H9 (cell line): ENCODE measurements at places on chromosomes 2 and 18. TPM values are rescaled to one million over a fixed set of nuclear protein-coding genes. Genes with fewer than 3 reads are reported as not detected.

DNA sequence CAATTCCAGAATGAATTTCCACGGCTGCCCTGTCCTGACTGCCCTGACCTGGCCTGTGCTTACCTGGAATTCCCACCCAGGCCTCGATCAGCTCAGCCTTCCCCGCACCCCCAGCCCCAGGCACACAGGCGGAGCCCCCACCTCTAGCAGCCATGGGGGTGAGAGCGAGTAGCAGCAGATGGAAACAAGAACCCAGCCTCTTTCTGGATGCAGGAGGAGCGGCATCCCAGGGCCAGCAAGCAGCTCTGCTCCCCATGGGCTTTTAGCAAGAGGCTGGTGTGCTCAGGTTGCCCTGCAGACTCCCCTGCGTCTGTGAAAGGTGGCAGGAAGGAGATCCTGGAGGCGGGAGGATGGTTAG lies 101.8 kb downstream of the TPO start:
- no peak overlapping the region for H3K4me3 ChIP-seq
- H3K4me1 ChIP-seq = no peaks in the 10 kb centered on the region
- no peak overlapping the region for H3K27ac ChIP-seq
- no peak for DNase-seq
- no peaks in the 10 kb centered on the region for H3K27me3 ChIP-seq

DNA sequence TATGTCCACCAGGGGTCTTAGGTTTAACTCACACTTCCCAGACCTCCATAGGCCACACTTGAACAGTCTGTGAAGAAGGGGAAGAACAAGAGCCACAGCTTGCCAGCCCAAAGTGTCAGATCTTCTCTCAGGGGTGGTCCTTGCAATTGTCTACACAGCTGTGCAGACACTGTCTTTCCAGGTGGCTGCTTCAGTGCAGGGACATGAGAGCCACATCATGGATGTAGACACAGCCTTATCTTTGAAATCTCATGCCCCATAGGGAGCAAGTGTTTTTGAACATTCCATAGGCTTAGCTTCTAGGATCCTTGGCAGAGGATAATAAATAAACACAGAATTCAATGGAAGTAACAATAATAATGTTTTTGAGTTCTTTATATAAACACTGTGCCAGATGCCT lies 6.7 kb downstream of the ZNF407 start:
- H3K36me3 ChIP-seq = no peaks in the 10 kb centered on the region
- H3K4me3 ChIP-seq = no peak overlapping the region
- H3K27me3 ChIP-seq = no peaks in the 10 kb centered on the region
- H3K27ac ChIP-seq = no peak overlapping the region
- no peak for DNase-seq

SERPINB5 gene
- total RNA-seq = 0.20 TPM in 1 of 2 replicates, not detected in the other

MAP2 gene
- 0.87 and 1.3 TPM in 2 replicates for total RNA-seq

GRCh38 chr18:41744421-41745030 lies 210.5 kb upstream of the PIK3C3 start:
- peak overlapping the region; percentile 69 for H3K4me3 ChIP-seq
- H3K27ac ChIP-seq = no peak overlapping the region
- no peak for DNase-seq
- H3K27me3 ChIP-seq = no peaks in the 10 kb centered on the region
- peaks cover 5% of the 10 kb centered on the region; the same call in 1 of the 2 replicates for H3K4me1 ChIP-seq

DNA sequence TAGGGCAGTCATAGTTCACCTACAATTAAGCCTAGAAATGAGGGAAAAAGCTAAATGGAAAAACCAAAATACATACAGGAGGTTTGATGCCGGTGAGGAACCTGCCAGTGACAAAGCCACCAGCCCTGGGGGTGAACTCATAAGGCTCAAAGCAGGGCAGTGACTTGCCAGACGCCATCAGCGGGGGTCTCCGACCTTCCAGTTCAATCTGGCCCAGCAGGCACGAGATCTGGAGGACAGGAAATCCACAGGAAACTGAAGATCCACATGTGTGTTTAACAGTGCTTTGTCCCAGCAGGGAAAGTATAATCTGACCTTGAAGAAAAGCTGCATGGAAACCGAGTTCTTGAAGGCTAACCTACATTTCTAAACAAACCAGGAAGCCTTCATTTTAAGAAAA lies 60.1 kb downstream of the POLR1A start:
- H3K27me3 ChIP-seq = no peaks in the 10 kb centered on the region
- peaks cover 75% of the 10 kb centered on the region for H3K36me3 ChIP-seq

SSB gene
- 248 and 257 TPM in 2 replicates for total RNA-seq
